ENCODE measurements at places on chromosomes 12 and 14.

DNA sequence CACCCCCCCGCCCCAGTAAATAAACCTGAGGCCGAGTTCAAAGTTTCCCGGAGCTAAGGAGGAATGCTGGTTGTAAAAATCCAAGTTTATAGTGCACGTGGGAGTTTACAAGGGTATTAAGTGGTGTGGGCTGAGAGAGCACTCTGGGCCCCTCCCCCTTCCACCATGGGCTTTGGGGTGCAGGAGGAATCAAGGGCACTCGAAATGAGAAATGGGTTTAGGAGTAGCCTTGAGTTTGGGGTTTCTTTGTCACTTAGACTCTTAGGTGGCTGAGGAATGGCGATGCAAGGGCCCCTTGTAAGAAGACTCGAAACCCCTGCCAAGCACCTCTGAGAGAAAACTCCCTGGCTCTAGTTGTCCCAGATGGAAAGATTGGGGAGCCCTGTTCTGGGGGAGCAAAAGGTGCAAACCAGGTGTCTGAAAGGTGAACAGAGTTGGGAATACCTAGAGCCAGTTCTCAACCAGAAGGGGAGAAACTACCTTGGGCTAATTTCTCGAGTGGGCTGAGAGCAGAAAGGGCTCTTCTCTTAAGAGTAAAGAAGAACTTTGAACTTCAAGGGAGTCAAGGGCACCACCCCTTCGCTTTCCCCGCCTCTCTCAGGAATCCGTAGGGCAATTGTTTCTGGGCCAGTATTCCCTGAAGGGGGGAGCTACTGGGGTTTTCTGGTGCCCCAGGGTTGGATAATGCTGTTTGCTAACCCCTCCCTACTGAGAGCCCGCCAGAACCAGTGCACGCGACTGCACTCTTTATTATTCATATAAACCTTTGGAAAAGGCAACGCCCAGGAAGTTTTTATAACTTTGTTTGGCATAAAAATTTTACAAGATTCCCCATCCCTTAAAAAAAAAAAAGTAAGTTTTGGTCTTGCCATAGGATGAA is 4.0 kb upstream of the HOTAIR start:
- no peak for DNase-seq

- peak; percentile 97 for DNase-seq
These were observed at the start of gene SP1 for GRCh38 chr12:53380104-53380793. TSS of gene SP1 (plus strand) at chr12:53380176. CDS start at chr12:53380292, 116 bp downstream.

GRCh38 chr12:52879394-52880351 is 25.2 kb downstream of the KRT8 start:
- DNase-seq = peak; percentile 98

- no peak for DNase-seq
These were observed 172.0 kb downstream of the SRGAP1 start for GRCh38 chr12:64016521-64016920.

DNA sequence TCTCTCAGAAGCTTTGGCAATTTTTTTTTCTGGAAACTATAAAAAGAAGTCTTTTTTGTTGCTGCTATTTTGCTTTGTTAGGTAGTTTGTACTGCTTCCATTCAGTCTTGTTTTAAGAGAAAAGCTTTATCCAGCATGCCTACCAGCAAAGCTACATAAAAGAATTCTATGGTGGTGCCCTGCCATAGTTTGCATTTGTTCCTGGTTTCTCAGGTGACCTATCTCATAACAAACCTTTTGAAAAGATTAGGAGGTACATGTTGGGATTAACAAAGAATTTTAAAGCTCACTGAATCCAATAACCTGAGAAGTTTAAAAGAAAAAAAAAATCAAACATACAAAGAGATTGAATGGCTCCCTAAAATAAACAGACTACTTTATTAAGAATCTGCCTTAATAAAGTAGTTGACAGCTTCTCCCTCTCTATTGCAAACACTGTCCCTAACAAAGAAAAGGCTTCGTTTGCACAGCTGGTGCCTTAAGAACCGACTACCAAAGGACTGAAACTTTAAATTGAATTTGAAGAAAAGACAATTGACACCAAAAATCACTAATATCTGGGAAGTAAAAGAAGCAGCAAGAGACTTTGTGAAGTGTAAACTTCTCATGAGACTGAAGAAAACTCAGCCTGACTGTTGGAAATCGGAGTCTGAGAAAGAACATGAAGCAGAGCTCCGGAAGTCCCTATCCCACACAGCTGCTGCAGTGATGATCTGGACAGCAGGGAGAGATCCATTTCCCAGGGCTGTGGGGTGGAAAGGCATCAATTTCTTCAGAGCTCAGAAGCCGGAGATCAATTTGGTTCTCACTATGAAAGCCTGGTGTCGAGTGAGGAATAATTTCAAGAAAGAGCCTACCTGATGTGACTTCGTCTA is 102.7 kb upstream of the PLEKHA5 start:
- DNase-seq = no peak

- DNase-seq = no peak
These were observed 135.6 kb upstream of the EVL start for GRCh38 chr14:99929601-99930000.

DNA sequence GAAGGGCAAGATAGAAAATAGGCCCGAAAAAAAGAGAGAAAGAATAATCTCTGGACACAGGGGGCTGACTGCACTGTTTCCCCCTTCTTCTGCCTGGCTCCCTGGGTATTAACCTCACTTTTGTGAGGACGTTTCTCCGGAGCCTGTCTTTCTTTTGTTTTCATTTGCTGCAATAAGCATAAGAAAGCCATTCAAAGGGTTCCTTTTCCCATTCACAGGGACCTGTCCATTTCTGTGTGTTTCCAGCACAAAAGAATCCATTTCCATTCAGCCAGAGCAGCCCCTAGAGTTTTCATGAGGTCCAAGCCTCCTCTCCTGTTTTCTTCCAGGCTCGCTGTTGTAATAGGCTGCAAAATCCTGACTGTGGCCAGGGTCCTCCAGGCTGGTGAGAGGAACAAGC is 16.8 kb downstream of the PLXNC1 start:
- DNase-seq = no peak

GRCh38 chr12:6341417-6342139 is at the start of gene TNFRSF1A:
TSS of gene TNFRSF1A (minus strand) at chr12:6342076. CDS start at chr12:6341814, 262 bp downstream.
- peak; percentile 89 for DNase-seq

DNA sequence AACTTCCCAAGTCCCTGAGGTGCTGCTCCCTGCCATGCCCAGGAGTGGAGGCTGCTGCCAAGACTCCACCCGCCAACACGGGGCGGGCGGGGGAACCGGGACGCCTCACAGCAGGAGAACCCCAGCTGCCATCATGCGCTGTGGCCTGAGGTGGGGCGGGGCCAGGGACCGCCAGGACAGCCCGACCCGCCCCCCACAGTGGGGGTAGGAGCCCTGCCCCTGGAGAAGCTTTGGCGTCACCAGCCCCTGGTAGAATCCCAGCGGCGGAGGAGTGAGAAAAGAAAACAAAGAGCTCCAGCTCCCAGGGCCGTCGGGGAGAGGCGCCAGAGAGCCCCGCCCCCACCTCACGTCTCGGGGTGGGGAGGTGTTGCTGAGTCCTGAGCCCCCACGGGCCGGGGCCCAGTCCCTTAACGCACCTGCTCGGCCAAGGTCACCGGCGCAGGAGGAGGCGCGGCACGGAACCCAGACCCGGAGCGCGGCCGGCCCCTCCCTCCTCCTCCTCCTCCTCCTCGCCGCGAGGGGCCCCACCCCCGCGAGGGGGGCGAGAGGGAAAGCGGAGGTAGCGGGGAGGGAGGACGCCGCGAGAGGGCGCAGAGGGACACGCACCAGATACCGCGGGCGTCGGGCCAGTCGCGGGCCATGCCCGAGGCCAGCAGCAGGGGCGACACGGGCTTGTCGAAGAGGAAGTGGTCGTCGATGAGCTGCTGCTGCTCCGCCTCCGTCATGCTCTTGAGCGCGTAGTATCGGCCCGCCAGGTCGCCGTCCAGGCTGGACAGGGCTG is 1.8 kb downstream of the CKB start:
- DNase-seq = peak; percentile 93

DNA sequence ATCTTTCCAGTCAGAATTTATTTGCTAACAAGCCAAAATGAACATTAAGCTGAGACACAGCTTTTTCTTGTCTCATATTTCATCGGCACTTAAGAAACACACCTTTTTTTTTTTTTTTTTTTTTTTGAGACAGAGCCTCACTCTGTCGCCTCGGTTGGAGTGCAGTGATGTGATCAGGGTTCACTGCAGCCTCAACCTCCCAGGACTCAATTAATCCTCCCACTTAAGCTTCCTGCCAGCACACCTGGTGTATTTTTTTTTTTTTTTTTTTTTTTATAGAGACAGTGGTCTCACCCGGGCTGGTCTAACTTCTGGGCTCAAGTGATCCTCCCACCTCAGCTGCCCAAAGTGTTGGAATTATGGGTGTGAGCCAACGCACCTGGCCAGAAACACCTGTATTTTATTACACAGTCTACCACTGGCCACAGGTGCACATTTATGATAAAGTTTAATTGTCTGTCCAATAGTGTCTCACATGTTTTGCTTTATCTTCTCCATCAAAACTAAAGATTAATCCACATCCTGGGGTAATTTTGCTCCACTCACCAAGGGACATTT is 62.7 kb downstream of the C2CD5 start:
- DNase-seq = no peak

GRCh38 chr14:31932675-31933074 is 144.4 kb upstream of the ARHGAP5 start:
- DNase-seq = no peak

DNA sequence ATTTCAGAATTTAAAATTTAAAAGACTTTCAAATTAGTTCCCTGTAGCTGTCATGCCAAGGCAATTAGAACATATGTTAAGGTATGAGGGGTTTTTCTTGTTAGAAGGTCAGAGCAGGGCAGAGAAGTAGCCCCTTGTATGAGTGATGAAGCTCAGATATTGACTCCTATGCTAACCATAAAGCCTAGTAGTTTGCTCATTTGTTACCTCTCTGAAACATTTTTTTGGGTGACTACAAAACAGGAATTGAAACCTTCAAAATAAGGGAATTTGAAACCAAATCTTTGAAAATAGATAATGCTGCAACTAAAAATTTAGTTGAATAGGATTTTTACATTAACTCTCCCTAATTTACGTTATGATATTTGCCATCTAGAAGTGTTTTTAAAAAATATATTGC is 333.5 kb downstream of the NAV3 start:
- DNase-seq = no peak

DNA sequence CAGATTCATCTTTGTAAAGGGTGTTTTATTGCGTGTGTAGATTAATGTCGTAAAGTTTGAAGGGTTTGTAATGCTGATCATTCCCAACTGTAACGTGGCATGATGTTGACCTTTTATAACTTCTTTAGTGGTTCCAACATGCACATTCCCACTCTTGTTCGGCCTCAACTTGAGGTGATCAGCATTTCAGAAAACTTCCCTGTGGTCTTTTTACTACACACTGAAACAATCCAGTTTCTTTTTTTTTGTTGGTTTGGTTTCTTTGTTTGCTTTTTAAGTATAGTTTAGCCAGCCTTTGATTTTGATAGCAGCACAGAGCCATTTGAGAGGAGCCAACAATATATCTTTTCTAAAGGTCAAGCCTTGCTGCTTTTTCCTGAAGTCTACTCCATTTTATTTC is 22.8 kb downstream of the UTP20 start:
- DNase-seq = no peak

DNA sequence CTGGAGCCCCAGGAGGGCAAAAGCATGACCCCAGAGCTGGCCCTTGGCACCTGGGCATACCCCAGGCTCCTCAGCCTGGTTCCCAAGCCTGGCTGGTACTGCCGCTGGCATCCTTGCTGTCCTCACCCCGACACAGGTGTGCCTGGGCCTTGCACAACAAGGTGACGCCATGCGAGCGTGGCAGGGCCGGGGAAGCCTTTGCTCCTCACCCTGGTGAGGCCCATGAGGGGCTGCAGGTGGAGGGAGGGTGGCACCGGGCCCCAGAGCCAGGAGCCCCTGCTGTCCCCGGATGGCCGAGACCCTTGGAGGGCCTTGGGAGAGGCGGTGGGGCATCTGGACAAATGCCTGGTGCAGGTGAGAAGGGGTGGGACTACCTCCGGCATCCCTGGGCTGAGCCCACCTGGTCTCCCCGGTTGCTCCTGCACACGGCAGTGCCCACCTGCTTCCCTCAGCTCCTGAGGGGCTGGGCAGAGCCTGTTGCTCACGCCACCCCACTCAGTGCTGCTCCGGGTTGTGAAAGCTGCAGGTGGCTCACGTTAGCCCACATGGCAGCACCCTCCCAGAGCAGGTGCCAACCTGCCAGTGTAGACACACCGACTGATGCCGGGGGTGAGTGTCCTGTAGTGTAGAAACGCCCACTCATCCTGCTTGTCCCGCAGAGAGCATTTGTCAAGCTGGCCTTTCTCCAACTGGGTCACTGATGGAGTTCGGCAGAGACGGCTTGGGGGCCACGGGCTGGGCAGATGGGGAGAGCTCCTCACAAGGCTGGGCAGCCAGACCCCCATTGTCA is 24.6 kb upstream of the KIF26A start:
- DNase-seq = no peak

GRCh38 chr12:120539303-120539702 is 5.1 kb downstream of the RNF10 start:
- DNase-seq = no peak

DNA sequence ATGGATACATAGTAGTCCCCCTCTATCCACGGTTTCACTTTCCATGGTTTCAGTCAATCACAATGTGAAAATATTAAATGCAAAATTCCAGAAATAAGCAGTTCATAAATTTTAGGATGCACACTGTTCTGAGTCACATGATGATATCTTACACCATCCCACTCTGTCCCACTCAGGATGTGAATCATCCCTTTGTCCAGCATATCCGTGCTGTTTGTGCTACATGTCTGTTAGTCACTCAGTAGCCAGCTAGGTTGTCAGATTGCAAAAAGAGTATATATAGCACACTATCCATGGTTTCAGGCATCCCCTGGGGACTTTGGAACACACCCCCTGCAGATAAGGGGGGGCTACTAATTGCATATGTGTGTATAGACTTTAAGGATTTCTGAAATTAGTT is 8.1 kb upstream of the NAA30 start:
- no peak for DNase-seq

GRCh38 chr14:59262717-59263454 is 74.4 kb downstream of the DAAM1 start:
- no peak for DNase-seq

GRCh38 chr12:101667591-101667990 is 29.8 kb upstream of the CHPT1 start:
- no peak for DNase-seq

- DNase-seq = no peak
These were observed 12.1 kb upstream of the PRR4 start for GRCh38 chr12:10861366-10861765.

- DNase-seq = peak; percentile 79
These were observed 125.3 kb upstream of the HIF1A start for GRCh38 chr14:61569812-61570548.

- DNase-seq = no peak
These were observed 908 bp upstream of the CDKL1 start for GRCh38 chr14:50397390-50398188.
